ENCODE measurements at places on chromosomes 6 and 20. TPM values are rescaled to one million over a fixed set of nuclear protein-coding genes. Genes with fewer than 3 reads are reported as not detected.
A peak's percentile ranks its signal among the peaks of the same experiment; 100 is the strongest.

GRCh38 chr20:20014659-20015058, 2.5 kb upstream of the NAA20 start:
- no peak for DNase-seq

RIPOR3 gene
- not detected for total RNA-seq

DNA sequence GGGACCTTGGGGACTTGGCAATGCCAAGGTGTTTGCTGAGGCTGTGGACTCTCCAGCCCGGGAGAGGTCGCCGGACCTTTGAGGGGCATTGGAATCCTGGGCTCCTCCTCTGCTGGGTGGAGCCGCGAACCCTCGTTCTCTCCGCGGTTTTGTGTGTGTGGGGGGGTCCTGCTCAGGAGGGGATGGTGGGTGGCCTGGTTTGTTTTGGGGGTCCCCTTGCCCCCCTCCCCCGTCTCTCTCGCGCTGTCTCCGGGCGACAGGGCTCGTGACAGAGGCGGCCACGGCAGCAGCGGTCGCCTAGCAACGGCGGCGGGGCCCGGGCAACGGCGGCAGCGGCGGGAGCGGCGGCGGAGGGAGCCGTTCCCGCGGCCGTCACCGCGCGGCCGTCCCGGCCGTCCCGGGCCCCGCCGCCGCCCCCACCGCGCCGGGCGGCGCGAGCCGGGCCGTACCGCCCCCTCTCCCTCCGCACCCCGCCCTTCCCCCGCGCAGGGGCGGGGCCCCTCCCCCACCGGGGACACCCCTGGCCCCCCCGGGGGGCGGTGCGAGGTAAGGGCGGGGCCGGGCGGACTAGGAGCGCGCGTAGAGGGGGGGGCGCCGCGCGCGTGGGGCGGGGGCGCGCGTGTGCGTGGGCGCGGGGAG, 7.8 kb downstream of the SYNGAP1 start:
- peak; percentile 32 for DNase-seq

GRCh38 chr6:55841341-55841740, 34.0 kb downstream of the BMP5 start:
- no peak for DNase-seq

TMEM244 gene
- not detected for total RNA-seq

PTCRA gene
- total RNA-seq: not detected

DNA sequence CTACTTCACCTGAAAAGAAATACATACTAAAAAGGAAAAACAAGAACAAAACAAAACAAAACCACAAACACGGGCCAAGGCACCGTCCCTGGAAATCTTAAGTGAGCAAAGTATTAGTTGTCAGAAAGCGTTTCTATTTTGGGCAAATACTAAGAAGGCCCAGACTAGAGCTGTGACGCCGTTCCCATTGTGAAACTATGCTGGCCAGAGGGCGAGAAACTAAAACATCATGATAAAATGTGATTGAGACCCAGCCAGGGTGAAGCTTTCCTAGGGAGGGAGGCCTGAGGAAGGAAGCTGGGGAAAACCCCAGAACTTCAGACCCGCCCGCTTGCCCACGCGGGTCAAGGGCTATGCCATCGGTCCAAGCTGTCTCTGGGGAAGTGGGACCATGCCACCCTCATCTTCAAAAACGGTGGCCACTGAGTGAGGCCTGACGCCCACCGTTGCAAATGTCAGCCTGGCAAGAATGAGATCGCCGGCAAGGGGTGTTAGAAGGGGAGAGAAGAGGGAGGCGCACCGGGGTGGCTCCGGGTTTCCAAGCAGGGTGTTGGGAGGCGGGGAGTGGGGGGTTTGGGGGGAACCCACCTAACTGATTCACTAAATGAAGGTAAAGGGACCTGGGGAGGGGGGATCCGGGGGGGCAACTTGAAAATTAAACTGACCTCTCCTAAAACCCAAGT, 1950.9 kb upstream of the DEFB115 start:
- no peak for DNase-seq

IRAK1BP1 gene
- 1.7 TPM for total RNA-seq

BMP7 gene
- total RNA-seq: 0.03 TPM

C6orf141 gene
- 6.5 TPM for total RNA-seq

CLVS2 gene
- total RNA-seq: not detected

DNA sequence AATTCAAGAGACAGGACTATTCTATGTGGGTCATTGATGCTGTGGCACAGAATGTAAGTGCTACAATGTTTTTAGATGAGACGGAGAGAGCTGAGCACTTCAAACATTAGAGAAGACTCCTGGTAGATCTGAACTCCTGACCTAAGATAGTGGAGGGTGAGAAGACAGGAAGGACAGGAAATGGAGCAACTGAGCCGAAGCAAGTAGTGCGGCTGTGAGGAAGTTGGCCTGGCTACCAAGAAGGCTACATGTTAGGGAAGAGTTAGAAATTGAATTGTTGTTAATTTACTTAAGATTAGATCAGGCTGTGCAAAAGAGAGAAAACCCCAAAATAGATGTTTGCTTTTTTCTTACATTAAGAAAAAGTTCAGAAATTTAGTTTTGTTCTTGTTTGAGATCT, 14.4 kb upstream of the MLIP start:
- no peak for DNase-seq

DNA sequence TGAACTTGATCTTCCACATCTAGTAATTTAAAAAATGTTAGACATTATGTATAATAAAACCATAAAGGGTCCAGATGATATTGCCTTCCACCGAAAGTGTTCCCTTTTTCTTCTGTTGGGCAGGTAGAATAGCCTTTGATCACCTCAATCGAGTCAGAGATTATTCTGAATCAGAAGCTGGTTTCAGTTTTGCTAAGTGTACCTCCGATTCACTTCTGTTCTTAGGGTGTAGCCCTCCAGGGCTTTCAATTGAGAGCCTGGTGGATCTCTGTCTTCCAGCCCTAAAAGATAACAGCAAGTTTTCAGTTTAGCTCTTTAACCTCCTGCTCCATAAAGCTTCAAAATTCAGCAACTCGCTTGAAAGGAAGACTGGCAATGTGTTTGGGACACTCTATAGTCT, 21.1 kb upstream of the AIG1 start:
- DNase-seq: no peak

VGLL2 gene
- total RNA-seq: not detected

- no peak for DNase-seq
These were observed 261.7 kb upstream of the NOX3 start for GRCh38 chr6:155717374-155717773.

RNF146 gene
- total RNA-seq: 14.6 TPM

DNA sequence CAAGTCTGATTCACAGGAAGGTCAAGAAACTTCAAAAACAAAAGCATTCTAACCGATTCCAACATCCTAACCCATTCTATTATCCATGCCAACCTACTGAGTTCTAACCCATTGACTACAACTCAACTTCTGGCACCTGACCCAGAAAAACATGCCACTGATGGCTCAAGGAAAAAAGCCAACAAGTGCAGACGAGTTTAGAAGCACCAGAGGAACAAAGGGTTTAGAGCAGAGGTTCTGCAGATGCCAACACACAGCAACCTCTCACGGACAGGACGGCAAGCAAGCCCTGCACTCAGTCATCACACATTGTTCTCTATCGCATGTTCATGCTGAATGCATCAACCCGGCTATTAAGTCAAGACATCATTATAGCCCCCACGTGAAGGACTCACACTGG, 25.2 kb upstream of the MC3R start:
- DNase-seq: peak; percentile 22

PACRG gene
- not detected for total RNA-seq

MUCL3 gene
- not detected for total RNA-seq

GRCh38 chr6:135814043-135814442, 37.5 kb upstream of the PDE7B start:
- no peak for DNase-seq

GNRH2 gene
- total RNA-seq: not detected

GRCh38 chr20:46975976-46976375, 81.3 kb downstream of the EYA2 start:
- no peak for DNase-seq

DNA sequence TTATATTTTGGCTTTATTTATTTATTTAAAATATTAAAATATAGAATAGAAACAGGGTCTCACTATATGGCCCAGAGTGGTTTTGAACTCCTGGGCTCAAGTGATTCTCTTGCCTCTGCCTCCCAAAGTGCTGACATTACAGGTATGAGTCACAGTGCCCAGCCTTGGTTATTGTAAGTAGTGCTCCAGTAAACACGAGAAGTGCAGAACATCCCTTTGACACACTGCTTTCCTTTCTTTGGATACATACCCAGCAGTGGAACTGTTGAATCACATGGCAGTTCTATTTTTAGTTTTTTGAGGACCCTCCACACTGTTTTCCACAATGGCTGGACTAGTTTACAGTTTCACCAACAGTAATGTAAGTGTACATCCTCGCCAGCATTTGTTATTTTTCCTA, 203.9 kb downstream of the PHF3 start:
- peak; percentile 37 for DNase-seq

DNA sequence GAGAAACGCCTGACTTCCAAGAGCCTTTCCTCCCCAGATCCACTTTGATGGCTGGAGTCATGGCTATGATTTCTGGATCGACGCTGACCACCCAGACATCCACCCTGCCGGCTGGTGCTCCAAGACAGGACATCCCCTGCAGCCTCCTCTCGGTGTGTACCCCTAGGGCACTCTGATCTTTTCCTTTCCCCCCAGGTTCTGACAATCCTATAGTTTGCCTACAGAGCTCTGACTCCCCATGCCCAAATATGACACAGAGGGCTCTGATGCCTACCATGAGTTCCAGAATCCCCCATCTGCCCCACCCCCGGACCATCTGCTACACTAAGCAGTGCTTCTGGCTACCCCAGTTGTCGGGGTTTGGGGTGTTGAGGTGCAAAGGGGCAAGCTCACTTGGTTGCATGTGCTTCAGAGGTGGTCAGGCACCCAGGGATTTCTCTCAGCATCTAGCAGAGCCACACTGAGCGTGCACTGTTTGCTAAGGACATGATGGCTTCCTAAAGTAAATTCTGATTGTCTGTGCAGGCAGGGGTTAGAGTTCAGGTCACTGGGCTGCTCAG, 24.0 kb upstream of the SGK2 start:
- no peak for DNase-seq

- no peak for DNase-seq
These were observed 2.2 kb downstream of the ZNFX1 start for GRCh38 chr20:49275636-49276035.

DNA sequence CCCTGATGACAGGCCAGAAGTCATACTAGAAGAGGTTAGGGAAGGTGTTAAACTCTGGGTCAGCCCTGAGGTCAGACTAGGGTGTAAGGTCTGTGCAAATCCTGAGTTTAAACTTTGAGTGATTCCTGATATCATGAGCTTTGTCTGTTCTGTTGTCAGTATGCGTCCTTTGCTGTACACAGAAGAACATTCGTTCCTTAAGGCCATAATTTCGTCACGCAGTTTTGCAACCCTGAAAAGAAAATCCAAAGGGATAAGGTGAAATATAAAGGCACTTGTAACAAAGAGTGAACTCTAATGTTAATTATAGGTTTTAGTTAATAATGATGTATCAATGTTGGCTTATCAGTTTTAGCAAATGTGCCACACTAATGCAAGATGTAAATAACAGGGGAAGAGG, 2.3 kb downstream of the DST start:
- no peak for DNase-seq

- DNase-seq: no peak
These were observed 3.1 kb upstream of the HINT3 start for GRCh38 chr6:125953502-125953875.

GRCh38 chr6:31378062-31378720, 21.2 kb upstream of the HLA-B start:
- no peak for DNase-seq

- no peak for DNase-seq
These were observed 36.8 kb downstream of the GCM1 start for GRCh38 chr6:53111865-53112264.

MDFI gene
- total RNA-seq: 45.8 TPM

- peak; percentile 91 for DNase-seq
These were observed 235.1 kb upstream of the ZNF217 start for GRCh38 chr20:53828682-53829254.

BPIFA1 gene
- not detected for total RNA-seq

DNA sequence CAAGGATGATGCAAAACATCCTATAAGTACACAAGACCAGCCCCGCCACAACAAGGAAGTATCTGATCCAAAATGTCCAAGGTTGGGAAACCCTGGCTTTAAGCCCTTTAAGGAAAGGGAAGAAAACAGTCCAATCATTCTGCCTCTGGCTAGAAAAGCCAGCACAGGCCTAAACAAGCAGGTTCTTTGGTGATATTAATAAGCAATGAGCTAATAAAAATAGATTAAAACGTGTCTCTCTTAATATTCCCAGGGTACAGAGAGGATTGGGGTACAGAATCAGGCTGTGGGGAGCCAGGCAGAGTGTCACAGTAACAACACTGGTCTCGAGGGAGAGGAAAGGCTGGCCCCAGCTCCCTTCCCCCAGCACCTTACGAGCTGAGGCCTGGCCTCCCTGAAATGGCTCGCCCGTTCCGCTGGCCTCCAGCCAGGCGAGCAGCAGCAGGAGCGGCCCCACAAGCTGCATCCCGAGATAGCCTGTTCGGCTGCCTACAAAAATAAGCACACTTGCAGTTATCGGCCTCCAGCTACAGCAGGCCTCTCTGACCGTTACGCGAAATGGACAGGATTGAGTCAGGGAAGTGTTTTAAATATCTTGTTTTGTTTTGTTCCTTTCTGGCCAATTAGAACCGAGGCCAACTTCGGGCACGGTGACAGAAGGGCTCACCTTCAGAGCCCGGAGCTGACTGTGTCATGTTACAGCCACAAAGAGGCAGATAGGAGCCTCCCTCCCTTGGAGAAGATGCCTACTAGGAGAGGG, 4.0 kb upstream of the ZMYND8 start:
- DNase-seq: peak; percentile 91

Data from HT1080 (cell line).